Urothelium cell line (cell line): ENCODE measurements at places on chromosomes 6 and 20.

- DNase-seq, result no peak
Observed at GRCh38 chr6:33755070-33755869, 8.6 kb upstream of the IP6K3 start.

GRCh38 chr6:14026831-14027539 lies 90.6 kb upstream of the CD83 start:
- no peak for DNase-seq

- DNase-seq, result no peak
Observed at GRCh38 chr20:59836767-59837166, 96.7 kb downstream of the SYCP2 start.

GRCh38 chr20:38799203-38799602 lies 6.3 kb upstream of the PPP1R16B start:
- DNase-seq, result no peak

GRCh38 chr6:27138406-27138805 lies 109.1 kb upstream of the PRSS16 start:
- DNase-seq, result no peak
